ENCODE measurements at places on chromosomes 5 and 9. TPM values are rescaled to one million over a fixed set of nuclear protein-coding genes. Genes with fewer than 3 reads are reported as not detected.

The ADAMTS12 gene
- total RNA-seq = 10.1 TPM

The DBN1 gene
- total RNA-seq = 224 TPM

The EMB gene
- 0.22 TPM for total RNA-seq

The ROR2 gene
- 12.9 TPM for total RNA-seq

The WNK2 gene
- total RNA-seq = not detected

The GBGT1 gene
- 3.1 TPM for total RNA-seq

The HAPLN1 gene
- 69.6 TPM for total RNA-seq

GRCh38 chr5:150401376-150402228, 11.1 kb downstream of the CD74 start:
- H3K4me1 ChIP-seq = no peaks in the 10 kb centered on the region
- no peaks in the 10 kb centered on the region for H3K27me3 ChIP-seq

DNA sequence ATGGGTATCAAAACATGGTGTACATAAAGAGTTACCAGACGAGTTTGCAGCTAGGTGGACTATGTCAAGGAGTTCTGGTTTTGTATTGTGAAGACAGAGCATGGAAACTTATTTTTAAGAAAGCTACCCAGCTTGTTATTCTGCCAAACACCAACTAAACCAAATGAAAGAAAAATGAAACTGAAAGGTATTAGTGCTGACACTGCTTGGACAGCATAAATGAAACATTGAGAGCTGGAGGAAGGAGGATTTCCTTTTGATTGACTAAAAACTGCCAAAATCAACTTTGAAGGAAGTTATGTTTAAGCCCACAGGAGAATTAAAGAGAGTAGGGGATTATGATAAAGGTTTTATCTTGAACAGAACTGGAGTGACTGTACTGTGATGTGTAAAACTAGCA, 766.2 kb downstream of the PTPRD start:
- no peaks in the 10 kb centered on the region for H3K36me3 ChIP-seq
- no peaks in the 10 kb centered on the region for H3K27me3 ChIP-seq
- no peak for DNase-seq

GRCh38 chr5:61275841-61276240, 56.2 kb upstream of the ZSWIM6 start:
- H3K36me3 ChIP-seq = no peaks in the 10 kb centered on the region
- H3K4me3 ChIP-seq = no peak overlapping the region
- H3K27ac ChIP-seq = peak overlapping the region; percentile 23
- peak; percentile 73 for DNase-seq
- peaks cover 29% of the 10 kb centered on the region for H3K4me1 ChIP-seq

- H3K36me3 ChIP-seq = no peaks in the 10 kb centered on the region
- DNase-seq = peak; percentile 73
- peaks cover 12% of the 10 kb centered on the region for H3K27me3 ChIP-seq
- H3K4me3 ChIP-seq = no peak overlapping the region
- H3K27ac ChIP-seq = no peak overlapping the region
Measured at GRCh38 chr5:99019254-99019653, 90.4 kb upstream of the CHD1 start.

DNA sequence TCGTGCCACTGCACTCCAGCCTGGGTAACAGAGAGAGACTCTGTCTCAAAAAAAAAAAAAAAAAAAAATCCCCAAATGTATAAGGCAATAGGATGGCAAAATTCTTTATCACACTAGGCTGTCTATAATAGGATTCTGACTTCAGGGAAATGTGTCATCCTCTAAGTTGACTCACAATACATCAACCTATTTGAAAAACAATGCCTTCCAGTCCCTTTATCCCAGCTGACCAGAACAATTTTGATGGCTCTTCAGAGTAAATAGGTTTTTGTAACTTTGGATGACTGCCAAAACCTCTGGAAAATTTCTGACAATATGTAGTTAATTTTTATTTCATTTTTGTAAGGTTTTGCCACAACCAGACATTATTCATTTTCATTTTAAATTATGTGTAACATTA, 184.1 kb downstream of the CCDC192 start:
- H3K27me3 ChIP-seq = peaks cover 4% of the 10 kb centered on the region
- peaks cover 7% of the 10 kb centered on the region for H3K4me1 ChIP-seq
- no peaks in the 10 kb centered on the region for H3K36me3 ChIP-seq
- DNase-seq = peak; percentile 16
- H3K27ac ChIP-seq = no peak overlapping the region

GRCh38 chr9:1337169-1337568, 287.0 kb downstream of the DMRT2 start:
- no peak overlapping the region for H3K27ac ChIP-seq
- H3K4me3 ChIP-seq = no peak overlapping the region
- H3K27me3 ChIP-seq = no peaks in the 10 kb centered on the region
- no peaks in the 10 kb centered on the region for H3K36me3 ChIP-seq
- no peaks in the 10 kb centered on the region for H3K4me1 ChIP-seq

GRCh38 chr9:677461-678097, 163.9 kb upstream of the DMRT1 start:
- peak overlapping the region; percentile 43 for H3K27ac ChIP-seq
- no peaks in the 10 kb centered on the region for H3K27me3 ChIP-seq
- H3K36me3 ChIP-seq = no peaks in the 10 kb centered on the region
- peak; percentile 75 for DNase-seq
- H3K4me1 ChIP-seq = peaks cover 16% of the 10 kb centered on the region

DNA sequence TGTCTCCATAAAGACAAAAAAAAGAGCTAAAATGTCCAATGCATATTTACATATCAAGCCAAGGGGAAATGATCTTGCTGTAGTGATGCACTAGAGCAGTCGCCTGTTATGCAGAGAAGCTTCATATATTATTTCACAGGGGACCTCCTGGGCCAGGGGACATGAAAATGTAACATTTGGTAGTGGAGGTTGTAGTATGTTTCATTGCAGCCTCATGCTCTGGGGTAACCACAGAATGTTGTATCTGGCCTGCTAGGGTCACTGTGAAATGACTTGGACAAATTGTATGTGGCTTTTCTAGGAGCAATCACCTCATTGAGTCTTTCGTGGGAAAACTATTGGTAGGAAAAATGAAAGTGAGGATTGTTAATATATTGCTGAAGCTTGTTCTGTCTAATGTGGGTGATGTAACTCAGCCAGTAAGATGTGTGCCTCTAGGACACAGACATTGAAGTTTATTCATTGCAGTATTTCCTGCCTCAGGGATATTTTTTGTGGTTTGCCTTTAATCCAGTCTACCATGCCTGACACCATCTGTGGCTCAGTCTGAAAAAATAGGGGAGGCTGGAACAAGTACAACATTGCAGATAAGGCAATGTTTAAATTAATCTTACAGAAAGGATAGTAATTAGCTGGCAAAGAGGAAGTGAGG, 430.8 kb upstream of the TNC start:
- no peaks in the 10 kb centered on the region for H3K27me3 ChIP-seq
- H3K4me1 ChIP-seq = peaks cover 28% of the 10 kb centered on the region
- no peak overlapping the region for H3K4me3 ChIP-seq
- H3K27ac ChIP-seq = no peak overlapping the region
- H3K36me3 ChIP-seq = no peaks in the 10 kb centered on the region

DNA sequence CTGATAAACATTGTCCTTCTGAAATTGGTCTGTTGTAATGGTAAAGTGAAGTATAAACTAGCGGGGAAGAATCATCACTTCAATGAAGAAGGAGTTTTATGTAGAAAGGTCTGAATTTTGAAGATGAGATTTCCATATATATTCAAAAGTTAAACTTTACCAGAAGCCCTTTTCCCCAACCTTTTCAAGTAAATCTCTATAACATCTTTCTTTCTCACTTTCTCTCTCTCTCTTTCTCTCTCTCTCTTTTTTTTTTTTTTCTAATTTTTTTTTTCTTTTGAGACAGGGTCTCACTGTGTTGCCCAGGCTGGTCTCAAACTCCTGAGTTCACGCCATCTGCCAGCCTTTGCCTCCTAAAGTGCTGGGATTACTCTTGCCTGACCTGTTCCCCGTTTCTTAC, 78.7 kb downstream of the NSD1 start:
- H3K4me1 ChIP-seq = no peaks in the 10 kb centered on the region
- DNase-seq = no peak
- no peaks in the 10 kb centered on the region for H3K27me3 ChIP-seq
- H3K27ac ChIP-seq = no peak overlapping the region
- H3K36me3 ChIP-seq = peaks cover 41% of the 10 kb centered on the region
- H3K4me3 ChIP-seq = no peak overlapping the region

DNA sequence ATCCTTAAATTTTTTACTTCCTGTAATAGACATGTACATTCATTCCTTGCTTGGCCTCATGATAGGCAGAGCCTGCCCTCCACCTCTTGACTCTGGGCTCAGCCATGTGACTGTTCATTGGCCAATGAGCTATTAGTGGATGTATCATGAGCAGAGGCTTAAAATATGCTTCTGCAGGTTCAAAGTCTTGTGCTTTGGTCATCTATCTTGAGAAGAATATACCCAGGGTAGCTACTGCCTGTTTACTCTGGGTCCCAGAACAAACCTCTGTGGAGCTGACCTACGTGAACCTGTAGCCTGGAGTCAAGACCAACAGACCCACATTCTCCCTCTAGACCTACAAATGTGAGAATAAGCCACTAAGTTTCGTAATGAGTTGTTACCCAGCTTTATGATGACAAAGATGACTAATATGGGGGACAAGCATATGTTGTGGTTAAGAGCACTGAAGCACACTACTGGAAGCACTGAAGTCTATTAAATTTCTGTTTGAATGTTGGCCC, 244.4 kb downstream of the MAST4 start:
- no peaks in the 10 kb centered on the region for H3K36me3 ChIP-seq
- H3K27me3 ChIP-seq = no peaks in the 10 kb centered on the region
- no peak for DNase-seq
- H3K27ac ChIP-seq = no peak overlapping the region
- H3K4me1 ChIP-seq = peaks cover 4% of the 10 kb centered on the region

DNA sequence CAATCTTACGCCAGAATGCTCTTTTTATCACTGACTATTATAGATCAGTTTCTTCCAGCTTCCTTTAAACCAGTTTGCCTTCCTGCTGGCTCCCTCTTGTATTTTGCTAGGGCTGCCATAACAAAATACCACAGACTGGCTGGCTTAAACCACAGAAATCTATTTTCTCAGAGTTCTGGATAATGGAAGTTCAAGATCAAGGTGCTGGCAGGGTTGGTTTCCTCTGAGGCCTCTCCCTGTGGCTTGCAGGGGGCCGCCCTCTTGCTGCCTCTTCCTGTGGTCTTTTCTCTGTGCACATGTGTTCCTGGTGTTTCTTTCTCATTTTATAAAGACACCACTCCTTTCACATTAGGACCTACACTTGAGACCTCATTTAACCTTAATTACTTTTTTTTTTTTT, 6.8 kb upstream of the FXN start:
- H3K27me3 ChIP-seq = no peaks in the 10 kb centered on the region
- no peaks in the 10 kb centered on the region for H3K36me3 ChIP-seq
- H3K4me3 ChIP-seq = no peak overlapping the region

GRCh38 chr5:151739939-151740335, 18.5 kb downstream of the ATOX1 start:
- peak; percentile 94 for DNase-seq
- H3K27ac ChIP-seq = peak overlapping the region; percentile 99
- no peaks in the 10 kb centered on the region for H3K27me3 ChIP-seq
- H3K36me3 ChIP-seq = no peaks in the 10 kb centered on the region

DNA sequence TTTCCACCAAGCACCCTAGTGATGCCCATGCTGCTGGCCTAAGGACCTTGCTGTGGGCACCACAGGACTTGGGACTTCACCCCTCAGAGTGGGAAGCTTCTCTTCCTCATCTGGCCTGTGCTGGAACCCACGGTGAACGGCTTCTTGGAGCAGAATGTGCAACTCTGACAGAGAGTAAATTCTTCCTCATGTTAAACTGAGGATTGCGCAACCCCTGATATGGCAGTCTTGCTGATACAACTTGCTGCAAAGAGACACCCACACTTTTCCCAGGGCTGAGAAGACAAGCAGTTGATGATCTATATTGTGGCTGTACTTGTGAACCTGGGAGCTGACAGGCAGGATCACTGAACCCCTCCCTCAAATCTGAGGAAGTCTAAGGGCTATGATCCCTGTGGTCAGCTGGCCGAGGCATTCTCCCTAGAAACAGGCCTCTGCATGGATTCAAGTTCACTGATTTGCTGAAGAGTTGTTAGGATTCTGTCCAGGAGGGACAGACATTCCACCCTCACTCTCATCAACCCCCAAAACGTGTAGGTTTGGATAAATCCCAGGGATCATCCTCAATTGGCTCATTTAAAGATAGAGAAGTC, 307.2 kb downstream of the MTRR start:
- H3K36me3 ChIP-seq = no peaks in the 10 kb centered on the region
- no peaks in the 10 kb centered on the region for H3K4me1 ChIP-seq
- H3K4me3 ChIP-seq = no peak overlapping the region
- H3K27me3 ChIP-seq = no peaks in the 10 kb centered on the region

DNA sequence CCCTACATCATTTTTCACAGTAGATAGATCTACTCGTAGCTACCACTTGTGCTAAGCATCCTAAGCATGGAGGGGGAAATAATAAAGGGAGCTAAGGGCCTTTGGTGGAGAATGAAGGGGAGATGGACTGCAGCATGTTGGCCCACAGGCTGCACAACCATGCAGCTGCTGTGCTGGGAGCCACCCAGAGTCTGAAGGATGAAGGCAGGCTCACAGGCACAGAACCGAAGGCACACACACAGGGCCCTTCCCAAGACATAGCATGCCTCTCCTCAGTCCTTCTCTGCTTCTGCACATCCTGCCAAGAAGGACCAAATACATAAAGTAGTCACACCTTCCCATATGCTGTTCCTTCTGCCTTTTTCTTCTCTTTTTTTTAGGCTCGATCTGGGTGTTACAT, 6.6 kb downstream of the FAM193B start:
- H3K4me3 ChIP-seq = no peak overlapping the region
- H3K27me3 ChIP-seq = no peaks in the 10 kb centered on the region
- no peak for DNase-seq
- peaks cover 42% of the 10 kb centered on the region for H3K4me1 ChIP-seq
- H3K36me3 ChIP-seq = 0 out of 2 replicates have a peak, but pooled peaks cover 4% of the 10 kb centered on the region

GRCh38 chr9:32783168-32783891, at the start of gene TMEM215:
Gene TMEM215 (plus strand): TSS chr9:32783540. CDS start chr9:32784184, 644 bp downstream.
- H3K27ac ChIP-seq = no peak within 1 kb of the TSS
- no peak within 1 kb of the TSS for H3K4me3 ChIP-seq
- H3K4me1 ChIP-seq = no peaks in the 10 kb centered on the region

- H3K4me3 ChIP-seq = no peak overlapping the region
- H3K36me3 ChIP-seq = no peaks in the 10 kb centered on the region
- no peaks in the 10 kb centered on the region for H3K4me1 ChIP-seq
- DNase-seq = no peak
- H3K27me3 ChIP-seq = no peaks in the 10 kb centered on the region
- no peak overlapping the region for H3K27ac ChIP-seq
Measured at GRCh38 chr5:18607570-18607969, 973.3 kb downstream of the TAF11L14 start.

DNA sequence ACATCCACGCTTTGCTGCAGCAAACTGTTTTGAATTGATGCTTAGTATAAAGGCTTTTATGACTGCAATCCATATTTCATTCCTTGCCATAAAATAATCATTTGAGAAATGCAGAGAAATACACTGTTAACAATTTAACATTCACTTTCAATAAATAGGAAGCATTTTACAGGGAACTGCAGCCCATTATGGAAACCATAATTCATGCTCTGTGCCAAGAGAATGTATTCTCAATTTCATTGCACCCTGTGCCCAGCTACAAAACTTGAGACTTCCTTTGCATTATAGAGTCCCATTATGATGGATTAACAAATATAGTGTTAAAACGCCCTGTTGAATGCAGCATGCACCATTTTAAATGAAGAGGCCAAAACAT, 134.0 kb downstream of the MED10 start:
- DNase-seq = no peak
- H3K36me3 ChIP-seq = no peaks in the 10 kb centered on the region
- H3K27me3 ChIP-seq = no peaks in the 10 kb centered on the region

All from GM23248 (cell line).